ENCODE measurements at places on chromosomes 11 and 22.

DNA sequence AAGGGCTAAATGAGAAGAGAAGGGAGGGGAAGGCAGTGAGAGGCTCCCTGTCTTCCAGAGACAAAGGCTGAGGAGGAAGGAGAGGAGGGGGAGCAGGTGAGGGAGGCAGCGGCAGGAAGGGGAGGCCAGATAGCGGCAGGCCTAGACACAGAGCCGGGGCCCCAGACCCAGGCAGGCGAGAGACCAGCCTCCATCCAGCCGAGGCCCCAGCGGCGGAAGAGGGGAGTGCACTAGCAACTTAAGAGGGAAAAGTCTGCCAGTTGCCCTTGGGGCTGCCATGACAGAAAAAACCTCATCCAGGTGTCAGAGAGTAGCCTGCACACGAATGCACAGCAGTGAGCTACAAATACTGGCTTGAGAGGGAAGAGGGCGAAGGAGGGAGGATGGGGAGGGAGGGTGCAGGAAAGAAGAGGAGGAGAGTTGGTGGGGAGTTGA lies 46.7 kb downstream of the IGLL1 start:
- no peak for DNase-seq

DNA sequence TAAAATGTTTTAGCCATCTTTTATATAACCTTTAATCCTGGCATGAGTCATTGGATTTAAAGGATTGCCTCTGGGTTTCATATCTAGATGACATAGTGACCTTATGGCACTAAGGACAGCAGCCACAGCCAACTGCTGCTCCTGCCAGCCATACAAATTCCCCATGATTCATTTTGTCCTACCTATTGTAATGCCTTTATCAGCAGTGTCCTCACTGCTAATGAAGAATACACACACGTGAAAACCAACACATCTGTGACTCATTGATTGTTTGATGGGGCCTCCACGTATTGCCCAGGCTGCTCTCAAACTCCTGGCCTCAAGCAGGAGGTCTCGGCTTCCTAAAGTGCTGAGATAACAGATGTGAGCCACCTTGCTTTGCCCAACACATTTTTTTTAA lies 1.8 kb downstream of the LDHAL6A start:
- DNase-seq = no peak

GRCh38 chr11:76610371-76610770 lies 60.2 kb downstream of the LRRC32 start:
- no peak for DNase-seq

DNA sequence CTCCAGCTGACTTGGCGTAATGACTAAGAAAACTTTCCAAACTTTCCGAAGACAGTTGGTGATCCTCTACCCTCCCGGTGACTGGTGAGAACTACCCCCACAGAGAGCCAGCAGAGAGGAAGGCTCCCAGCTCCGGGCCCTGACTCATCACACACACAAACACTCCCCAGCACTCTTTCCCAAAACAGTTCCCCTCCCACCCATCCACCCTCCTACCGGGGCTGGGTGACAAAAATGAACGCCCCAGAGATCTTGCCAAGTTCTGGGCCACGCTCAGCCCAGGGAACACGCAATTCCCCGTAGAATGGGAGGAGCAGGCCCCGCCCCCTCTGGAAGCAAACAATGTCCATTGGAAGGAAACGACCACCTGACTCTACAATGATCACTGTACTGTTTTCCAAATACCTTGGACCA lies 21.3 kb upstream of the JAM3 start:
- peak; percentile 20 for DNase-seq

- DNase-seq = no peak
These were observed 30.9 kb downstream of the SMIM38 start for GRCh38 chr11:69186316-69187260.

DNA sequence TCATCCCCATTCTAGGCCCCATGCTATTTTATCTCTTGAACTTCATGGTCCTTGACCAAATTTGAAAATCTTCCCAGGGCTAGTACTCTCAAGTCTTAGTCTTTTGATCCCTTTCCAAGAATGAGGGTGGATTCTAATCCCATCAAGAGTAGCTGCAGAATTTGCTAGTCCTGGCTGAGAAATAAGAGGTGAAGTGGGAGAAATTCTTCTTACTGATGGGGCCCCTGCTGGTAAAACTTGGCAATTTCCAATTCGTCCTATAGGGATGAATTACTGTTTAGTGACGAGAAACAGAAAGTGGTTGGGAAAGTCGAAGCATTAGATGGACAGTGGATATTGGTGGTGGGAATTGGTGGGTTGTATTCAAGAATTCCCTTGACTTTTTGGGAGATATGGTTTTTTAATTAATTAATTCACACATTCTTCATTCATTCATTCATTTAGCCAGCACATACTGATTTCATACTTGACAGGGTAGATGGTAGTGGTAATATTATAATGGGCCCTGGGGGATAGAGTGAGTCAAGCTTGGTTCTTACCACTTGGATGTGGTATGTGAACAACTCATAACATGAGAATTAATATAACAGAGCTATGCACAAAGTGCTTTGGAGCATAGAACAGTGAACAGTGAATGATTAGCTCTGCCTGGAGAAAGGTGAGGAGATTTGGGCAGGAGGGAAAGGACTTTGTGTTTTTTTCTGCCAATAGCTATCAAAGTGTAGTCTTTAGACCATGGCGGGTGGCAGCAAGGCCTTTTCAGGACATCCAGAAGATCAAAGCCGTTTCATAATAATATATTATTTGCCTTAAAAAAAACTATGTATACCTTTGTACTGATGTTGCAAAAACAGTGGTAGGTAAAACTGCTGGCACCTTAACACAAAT lies 103.8 kb downstream of the STIM1 start:
- no peak for DNase-seq

- DNase-seq = no peak
These were observed 454.3 kb upstream of the KIRREL3 start for GRCh38 chr11:127454856-127455255.

DNA sequence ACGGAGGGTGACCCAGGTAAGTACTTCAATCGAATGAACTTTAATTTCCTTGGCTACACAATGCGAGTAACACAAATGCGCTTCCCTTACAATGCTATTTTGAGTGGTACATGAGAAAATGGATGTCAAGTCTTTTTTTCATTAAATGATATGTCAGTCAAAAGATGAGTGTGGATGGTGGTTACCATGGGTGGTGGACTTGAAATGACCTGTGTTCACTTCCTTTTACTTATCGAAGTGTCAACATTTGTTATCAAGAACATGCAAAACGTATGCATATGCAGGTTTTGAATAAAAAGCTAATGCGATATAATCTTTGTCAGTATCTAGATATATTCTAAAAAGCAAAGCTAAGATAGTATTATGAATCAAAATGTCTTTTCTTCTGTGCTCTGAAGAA lies 8.8 kb upstream of the APOL5 start:
- DNase-seq = no peak

- no peak for DNase-seq
These were observed 41.6 kb downstream of the CHRDL2 start for GRCh38 chr11:74689666-74690065.

GRCh38 chr11:97537407-97538150 lies 1147.8 kb downstream of the JRKL start:
- no peak for DNase-seq

DNA sequence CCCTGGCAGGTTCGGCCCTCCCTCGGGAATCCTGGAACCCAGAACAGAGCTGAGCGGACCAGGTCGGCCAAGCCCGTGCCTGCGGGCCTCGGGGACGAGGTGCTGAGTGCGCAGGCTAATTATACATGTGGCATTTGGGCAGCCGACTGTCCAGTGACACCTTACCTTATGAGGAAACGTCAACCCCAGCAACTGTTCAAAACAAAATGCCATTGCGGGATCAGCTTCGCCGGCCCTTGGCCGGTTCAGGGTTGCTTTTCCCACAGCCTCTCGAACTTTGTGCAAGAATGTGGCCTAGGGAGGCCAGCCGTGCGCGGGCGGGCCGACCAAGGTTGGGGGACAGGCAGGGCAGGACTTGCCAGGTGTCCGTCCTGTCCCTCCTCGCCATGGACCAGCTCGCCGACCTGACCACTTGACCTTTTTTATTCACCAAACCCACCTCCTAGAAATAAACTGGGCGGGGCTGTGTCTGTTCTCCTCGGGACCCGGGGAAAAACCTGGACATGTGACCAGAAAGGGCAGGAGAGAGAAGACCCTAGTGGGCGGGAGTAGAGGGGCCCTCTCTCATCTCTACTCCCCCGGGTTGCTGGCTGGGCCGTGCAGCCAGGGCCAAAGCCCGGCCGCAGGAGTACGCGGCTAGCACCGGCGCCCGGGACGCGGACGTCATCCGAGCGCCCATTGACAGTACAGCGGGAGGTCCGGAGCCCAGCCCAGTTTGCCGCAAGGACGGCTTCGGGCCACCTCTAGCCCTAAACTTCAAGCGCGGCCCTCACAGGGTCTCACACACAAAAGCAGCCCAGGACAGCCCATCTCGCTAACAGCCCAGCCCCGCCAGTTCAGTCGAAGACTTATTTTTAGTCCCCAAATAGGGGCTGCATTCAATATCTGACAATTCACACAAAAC lies 134.3 kb upstream of the C11orf58 start:
- DNase-seq = peak; percentile 40

DNA sequence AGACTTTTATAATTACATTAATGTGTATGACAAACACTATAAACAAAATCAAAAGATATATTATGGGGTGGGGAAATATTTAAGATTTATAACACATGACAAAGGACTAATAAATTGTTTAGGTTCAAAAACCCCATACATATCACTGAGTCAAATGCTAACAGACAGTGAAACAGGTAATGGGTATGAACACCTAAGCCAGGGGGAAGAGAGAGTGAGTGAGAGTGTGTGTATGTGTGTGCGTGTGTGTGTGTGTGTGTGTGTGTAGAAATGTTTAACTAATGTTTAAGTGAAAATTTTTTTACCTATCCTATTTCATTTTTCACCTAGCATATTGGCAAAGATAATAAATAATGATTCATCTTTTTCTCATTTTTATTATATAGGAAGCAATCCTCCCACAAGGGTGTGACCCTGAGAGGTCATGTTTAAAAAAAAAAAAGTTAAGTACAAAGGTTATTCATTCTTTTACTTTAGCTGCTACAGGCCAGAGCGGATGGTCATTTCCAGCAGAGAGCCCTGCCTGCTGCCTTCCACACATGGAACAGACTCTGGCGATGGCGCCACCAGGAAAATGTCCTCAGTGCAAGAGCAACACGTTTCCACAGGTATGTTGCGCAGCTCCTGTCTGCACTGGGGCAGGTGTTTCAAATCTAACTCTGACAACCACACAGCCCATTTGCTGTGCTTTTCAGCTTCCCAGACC lies 72.9 kb downstream of the PISD start:
- DNase-seq = no peak
